ENCODE measurements at places on chromosomes 6 and 20.

- peak; percentile 77 for DNase-seq
These were observed 182.7 kb downstream of the TBX18 start for GRCh38 chr6:84581494-84582259.

- no peak for DNase-seq
These were observed 26.2 kb downstream of the TMEM170B start for GRCh38 chr6:11563793-11564192.

DNA sequence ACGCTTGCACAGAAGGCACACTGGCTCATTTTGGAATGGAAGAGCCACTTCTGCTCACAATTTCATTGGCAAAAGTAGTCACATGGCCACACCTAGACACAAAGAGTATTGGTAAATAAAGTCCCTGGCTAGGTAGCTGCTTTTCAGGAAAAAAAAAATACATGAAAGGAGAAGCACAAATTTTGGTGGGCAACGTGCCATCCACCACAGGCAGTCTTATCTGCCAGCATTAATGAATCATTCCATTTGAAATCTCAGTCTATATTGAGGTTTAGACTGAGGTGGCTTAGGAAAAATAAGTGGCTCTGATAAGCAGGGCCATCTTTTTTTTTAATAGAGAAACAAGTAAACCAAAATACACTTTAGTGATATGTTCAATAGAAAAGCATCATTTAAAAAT lies 44.3 kb downstream of the ADGRB3 start:
- no peak for DNase-seq

DNA sequence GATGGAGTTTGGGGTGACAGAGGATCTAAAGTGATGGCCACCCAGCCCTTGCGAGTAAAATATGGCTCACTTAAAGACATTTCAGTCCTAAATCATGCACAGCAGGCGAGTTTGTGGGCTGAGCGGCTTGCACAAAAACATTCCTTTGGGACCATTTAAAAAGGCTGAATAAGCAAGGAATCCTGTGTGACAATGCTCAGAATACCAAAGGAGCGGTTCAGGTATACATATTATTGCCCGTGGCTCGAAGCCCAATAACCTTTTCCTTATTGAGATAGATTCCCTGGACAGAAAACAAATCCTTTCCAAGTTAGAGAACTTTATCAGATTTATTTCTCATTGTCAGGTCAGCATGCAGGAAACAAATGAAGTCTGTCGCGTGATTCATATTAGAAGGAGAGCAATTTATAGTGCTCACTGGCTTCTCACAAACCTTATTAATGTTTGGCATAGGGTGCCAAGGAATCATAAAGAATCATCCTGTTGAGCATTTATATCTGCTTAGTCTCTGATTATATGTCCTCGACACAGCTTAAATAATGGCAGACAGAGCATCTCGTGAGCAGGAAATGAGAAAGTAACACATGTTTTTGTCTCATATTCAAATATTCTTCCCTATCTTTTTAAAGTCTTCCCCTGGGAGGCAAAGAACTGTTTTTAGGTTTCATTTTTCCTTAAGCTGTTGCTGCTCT lies 121.3 kb downstream of the TRMT11 start:
- DNase-seq = peak; percentile 74

- no peak for DNase-seq
These were observed 104.2 kb downstream of the SYCP2 start for GRCh38 chr20:59829054-59829785.
